CD4-positive, alpha-beta T cell treated with Interleukin-17A for 4 hours (primary cell): ENCODE measurements at places on chromosomes 11 and 22.

DNA sequence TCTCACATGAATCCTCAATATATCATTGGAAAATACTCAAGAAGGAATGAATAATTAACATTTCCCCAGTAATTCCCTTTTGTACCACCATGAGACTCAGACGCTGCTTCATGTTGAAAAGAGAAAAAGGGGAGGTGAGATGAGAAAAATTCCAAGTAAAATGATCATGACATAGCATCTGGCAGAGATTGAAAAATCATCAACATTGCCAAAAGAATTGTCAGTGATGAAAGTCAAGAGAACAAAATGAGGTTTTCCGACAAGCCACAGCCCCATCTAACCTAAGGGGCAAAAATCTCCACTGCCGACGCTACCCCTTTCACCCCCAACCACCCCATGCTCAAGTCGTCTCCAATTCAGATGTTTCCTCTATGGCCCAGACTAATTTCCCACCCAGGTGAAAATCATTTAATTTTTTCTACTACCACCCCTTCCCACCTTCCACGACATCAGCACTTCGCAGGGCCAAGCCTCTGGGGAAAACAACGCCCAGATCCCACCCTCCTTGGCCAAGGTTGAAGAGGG, 1.2 kb downstream of the RAB6A start:
- no peak for DNase-seq

DNA sequence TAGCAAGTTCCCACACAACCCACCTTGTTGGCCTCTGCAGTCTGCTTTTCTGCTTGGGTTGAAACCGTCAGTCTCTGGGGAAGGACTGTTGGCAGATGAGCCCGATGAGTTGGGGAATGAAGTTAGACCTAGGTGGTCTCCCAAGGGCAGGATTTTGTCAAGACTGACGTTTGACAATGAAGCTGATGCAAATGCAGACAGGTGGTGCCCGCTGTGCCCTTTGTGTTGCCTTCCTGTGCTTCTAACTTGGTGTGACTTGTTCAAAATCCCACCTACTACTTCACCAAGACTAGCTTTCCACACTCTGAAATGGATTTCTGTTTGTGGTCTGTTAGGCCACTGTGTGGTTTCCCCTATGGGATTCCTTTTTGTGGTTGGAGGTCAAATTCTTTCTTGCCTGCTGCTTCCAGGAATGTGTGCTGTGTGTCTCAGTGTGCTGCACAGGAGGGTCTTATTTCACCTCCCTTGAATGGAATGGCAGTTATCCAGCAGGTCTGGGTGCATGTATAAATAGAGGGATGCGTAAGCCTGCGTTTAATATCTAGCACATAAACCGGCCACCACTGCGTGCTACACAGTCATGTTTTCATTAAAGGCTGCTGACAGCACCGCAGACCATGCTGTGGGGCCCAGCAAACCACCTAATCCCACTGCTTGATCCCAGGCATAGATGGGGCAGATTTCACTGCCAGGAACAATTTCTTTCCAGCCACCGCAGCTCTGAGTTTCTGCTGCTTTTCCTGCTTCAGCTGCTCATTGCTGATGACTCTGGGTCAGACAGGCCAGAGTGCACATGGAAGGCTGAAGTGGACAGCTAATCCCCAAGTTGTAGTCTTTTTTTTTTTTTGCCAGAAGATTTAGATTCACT, 44.8 kb downstream of the ADAMTS8 start:
- no peak for DNase-seq

GRCh38 chr11:84541731-84542340, 1085.3 kb downstream of the DLG2 start:
- no peak for DNase-seq

GRCh38 chr22:31897842-31898805, 46.2 kb upstream of the YWHAH start:
- DNase-seq = no peak

DNA sequence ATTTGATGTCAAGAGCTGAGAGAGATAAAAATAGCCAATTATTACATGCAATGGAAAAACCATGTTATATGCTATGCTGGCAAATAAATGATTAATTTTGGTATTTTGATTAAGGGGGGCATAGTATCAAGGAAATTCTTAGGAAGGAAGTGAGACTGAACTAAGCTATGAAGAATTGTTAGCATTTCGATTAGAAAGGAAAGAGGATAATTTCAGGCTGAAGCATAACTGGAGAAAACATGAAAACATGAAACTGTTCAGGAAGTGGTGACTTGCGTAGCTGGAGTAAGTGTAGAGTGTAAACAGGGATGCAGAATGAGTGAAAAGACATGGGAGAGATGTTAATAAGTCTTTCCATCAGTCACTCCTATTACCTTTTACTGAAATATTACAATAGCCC, 6.4 kb downstream of the ACRV1 start:
- no peak for DNase-seq

DNA sequence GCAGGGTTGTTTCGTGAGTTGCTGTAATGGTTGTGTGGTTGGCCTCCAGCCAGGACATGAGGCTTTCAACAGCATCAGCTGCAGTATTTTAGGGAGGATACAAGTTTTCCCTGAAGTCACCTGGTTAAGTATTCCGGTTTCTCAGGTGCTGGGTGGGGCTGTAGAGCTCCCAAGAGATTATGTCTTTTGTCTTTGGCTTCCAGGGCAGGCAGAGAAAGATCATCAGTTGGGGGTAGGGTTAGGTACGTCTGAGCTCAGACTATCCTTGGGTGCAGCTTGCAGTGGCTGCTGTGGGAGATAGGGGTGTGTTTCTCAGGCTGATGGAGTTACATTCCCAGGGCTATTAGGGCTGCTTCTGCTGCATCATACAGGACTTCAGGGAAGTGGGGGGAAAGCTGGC, 47.5 kb upstream of the MRGPRX1 start:
- no peak for DNase-seq

DNA sequence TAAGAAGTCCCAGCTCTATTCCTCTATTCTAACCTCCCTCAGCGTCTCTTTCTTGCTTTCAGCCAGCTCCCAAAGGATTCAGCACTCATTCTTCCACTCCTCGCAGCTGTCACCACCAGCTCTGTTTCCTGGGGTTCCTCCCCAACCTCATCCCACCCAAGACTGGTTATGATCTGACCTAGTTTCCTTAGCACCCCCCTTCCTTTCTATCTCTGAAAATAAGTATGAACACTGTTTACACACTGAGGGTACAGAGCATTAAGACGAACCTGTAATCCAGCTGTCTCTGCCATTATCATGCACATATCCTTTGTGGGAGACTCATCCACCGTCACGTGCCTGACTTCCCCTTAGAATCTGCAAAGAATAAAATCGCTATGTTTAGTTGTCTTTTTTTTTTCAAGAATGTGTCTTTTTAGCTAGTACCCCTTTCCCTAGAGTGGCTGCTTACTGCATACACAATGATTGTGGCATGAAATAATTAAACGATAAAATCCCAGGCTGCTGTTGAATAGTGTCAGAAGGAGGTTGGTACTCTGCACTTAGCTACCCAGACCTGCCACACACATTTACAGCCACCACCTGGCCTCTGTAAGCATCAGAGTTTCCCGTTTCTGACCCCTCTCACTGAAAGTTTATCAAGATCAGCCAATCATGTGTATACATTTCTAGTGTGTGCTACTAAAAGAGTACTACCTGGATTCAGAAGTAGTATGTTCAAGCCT, 26.9 kb upstream of the CSTF3 start:
- no peak for DNase-seq

GRCh38 chr22:26734339-26735018, 77.1 kb downstream of the MIAT start:
- no peak for DNase-seq

DNA sequence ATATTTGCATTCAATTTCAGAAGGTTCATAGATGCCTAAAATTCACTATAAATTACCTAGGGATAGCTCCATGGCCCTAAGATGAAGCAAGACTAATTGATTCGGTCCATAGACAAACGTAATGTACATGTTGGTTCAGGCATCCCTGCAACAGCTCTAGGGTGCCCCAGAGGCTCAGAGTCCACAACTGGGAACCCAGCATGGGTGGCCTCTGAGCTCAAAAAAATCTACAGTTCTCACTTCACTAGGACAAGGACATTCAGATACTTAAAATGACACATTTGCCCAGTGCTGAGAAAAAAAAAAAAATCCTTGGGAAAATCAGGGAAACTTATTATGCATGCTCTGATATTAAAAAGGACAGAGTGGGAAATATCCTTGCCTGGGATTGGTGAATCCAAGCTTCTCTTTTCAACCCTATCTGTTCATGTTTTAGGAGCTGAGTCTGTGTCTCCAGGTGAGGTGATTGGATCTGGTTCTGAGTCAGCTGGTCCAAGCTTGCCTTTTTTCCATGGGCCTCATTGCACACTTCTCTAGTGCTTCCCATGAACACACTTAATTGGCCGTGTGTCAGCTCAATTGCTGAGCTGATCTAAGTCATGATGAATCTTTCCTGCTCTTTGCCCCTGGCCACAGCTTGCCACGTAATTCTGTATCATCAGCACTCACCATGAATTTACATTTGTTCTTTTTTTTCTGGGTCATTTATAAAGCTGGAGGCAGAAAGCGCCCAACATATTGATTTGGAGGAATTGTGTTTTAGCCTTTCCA, 116.3 kb upstream of the RCN1 start:
- no peak for DNase-seq

- DNase-seq = no peak
Measured at GRCh38 chr11:89452780-89453179, 38.4 kb downstream of the NOX4 start.

DNA sequence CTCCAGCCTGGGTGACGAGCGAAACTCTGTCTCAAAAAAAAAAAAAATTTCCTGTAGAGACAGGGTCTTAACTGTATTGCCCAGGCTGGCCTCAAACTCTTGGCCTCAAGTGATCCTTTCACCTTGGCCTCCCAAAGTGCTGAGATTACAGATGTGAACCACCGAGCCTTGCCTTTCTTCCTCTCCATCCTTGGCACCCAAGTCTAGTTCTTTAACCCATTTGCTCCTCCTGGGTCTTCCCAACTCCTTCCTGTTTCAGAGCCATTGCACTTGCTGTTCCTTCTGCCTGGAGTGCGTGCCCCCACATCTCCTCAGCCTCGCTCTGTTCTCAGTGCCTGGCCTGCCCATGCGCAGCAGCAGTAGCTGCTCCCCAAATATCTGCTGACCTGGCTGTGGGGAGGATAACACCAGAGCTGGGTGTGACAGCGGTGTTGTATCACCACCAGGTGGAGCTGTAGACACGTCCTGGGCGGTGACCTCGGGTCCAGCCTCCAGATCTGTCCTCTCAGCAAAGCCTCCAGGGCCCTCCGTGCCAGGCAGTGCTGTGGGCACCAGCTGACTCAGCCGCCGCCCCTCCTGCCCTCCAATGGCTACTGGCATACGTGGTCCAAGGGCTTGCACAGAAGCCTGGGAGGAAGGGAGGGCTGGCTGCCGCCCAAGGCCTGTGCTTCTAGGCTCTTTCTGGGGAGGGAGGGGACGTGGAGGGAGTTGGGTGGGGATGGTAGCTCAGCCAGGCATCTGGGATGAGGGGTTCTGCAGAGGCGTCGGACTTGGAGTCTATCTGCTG, 22.0 kb downstream of the TEF start:
- peak; percentile 87 for DNase-seq

- DNase-seq = no peak
Measured at GRCh38 chr11:31783252-31783651, 27.9 kb downstream of the PAX6 start.

DNA sequence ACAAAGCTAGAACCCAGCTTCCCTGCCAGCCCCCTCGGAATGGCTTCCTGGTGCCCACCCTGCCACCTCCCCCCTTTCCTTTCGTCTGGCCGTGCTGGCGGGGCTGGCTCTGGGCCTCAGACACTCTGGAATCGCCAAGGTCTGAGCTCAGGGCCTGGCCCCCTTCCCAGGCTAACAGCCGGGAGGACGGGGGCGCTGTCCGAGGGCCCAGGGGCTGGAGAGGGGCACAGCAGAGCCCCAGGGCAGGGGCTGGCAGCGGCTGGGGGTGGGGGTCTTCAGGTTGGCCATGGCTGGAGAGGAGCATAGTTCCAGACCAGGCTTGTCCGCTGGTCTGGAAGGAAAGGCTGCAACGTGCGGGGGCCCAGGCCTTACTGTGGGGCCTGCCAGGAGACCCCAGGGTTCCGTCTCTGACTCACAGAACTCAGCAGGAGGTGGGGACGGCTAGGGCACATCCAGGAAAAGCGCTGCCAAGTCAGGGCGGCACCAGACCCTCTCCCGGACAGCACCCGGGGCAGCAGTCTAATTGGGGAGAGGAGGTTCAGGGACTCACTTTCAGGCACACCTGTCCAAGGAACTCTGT, 861 bp upstream of the LTBP3 start:
- no peak for DNase-seq

GRCh38 chr11:76087749-76088148, 118.6 kb downstream of the WNT11 start:
- DNase-seq = no peak

GRCh38 chr11:43905813-43906241, 25.2 kb downstream of the ALKBH3 start:
- no peak for DNase-seq

DNA sequence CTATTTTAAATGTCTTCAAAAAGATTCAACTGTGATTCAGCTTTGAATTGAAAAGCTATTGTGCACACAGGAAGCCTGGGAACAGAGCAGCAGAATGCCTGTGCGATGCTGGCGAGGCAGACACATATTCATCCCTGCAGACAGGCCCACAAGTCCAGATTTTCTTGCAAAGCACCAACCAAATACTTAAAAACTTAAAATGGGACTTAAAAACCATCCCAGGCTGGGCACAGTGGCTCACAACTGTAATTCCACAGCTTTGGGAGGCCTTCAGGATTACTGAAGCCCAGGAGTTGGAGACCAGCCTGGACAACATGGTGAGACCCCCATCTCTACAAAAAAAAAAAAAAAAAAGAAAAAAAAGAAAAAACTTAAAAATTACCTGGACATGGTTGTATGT, 122.6 kb upstream of the SERPIND1 start:
- no peak for DNase-seq

DNA sequence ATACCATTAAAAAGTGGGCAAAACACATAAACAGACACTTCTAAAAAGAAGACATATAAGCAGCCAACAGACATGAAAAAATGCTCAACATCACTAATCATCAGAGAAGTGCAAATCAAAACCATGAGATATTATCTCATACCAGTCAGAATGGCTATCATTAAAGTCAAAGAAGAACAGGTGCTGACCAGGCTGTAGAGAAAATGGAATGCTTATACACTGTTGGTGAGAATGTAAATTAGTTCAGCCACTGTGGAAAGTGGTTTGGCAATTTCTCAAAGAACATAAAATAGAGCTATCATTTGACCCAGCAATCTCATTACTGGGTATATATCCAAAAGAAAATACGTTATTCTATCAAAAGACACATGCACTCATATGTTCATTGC, 13.5 kb downstream of the OR2AT4 start:
- DNase-seq = no peak

GRCh38 chr11:59191890-59192289, 20.0 kb downstream of the DTX4 start:
- DNase-seq = no peak

DNA sequence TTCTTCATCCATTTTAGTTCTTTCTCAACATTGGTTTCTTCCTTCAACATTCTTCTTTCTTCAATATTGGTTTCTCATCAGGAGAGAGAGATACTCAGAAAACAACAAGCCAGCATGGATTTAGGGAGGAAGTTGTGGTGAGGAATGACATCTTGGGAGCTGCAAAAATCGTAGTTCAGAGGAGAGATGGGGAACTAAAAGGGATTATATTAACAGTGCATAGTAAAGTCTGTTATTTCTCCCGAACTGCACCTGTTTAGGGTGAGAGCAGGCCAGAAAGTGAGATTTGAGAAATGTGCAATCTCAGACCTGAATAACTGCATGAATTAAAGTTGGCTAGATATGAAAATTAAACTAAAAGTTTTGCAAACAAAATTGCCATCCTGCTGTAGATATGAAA, 94.5 kb downstream of the CASP12 start:
- no peak for DNase-seq

- DNase-seq = no peak
Measured at GRCh38 chr11:112925516-112926310, 35.5 kb upstream of the NCAM1 start.

- DNase-seq = no peak
Measured at GRCh38 chr11:115379528-115379927, 124.7 kb downstream of the CADM1 start.
